ENCODE measurements at places on chromosomes 7 and 10.

DNA sequence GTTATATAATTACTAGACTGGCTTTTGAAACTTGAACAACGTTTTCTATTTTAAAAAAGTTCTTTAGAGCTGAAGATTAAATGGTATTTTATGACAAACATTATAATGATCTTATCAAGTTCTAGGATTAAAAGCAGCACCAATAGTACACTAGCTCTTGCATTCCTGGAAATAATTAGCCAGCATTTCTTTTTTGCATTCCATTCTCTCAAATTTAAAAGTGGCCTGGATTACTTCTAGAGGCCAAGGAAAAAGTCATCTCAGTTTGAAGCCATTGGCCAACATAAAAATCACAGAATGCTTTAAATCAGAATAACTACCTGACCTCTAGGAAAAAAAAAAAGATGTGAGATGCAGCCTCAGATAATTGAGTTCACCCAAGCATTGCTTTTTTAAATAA is 1326.4 kb upstream of the SORCS1 start:
- no peak for DNase-seq

- DNase-seq = no peak
These were observed 1042.1 kb downstream of the TYW1 start for GRCh38 chr7:68038621-68039314.

DNA sequence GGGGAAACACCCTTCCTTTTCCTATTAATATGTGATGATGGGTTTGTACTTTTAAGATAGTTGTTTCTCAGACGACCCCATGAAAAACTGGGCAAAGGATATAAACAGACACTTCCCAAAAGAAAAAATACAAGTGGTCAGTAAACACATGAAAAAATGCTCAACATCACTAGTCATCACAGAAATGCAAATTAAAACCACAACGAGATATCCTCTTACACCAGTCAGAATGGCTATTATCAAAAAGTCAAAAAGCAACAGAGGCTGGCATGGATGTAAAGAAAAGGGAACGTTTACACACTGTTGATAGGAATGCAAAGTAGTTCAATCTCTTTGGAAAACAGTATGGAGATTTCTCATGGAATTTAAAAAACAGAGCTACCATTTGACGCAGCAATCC is 111.4 kb upstream of the ZEB1 start:
- no peak for DNase-seq

DNA sequence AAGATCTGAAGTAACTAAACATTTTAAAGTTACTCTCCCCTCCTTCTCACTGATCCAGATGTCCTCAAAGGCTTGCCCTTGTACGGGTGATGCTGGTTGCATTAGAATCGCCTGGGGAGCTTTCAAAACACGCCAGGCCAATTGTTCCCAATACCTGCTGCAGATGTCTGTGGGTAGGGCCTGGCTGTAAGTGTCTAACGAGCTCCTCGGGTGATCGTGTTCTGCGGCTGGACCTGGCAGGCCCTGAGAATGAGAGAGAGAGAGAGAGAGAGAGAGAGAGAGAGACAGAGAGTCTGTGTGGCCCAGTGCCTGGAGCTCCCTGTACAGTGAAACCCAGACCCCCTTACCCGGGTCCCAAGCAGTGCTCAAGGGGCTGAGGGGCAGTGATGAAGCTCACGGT is 8.4 kb downstream of the COL13A1 start:
- no peak for DNase-seq

- DNase-seq = no peak
These were observed 34.7 kb upstream of the MKLN1 start for GRCh38 chr7:131293018-131293417.
